Activated T-cell treated with anti-CD3 and anti-CD28 coated beads, Interleukin-2, amount 50 U/mL, for 72 hours (primary cell): ENCODE measurements at places on chromosomes 4 and X.

DNA sequence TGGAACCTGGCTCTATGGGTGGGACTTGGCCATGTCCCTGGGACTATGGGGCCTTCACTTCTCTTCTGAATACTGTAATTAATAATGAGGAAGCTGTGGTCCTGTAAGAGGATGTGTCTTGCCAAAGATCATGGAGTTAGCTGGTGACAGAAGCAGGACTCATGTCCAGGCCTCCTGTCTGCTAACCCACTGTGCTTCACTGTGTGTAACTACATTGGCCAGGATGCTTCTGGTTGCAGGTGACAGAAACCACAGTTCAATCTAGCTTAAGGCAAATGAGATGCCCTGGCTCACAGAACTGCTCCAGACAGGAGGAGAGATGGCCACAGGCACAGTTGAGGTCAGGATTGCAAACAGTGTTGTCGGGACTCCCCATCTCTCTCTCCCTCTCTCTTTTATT, 3.1 kb downstream of the MTMR1 start:
- DNase-seq: no peak

- DNase-seq: no peak
Measured at GRCh38 chr4:42416017-42416416, 18.7 kb downstream of the SHISA3 start.

- DNase-seq: no peak
Measured at GRCh38 chr4:114561590-114561989, 37.0 kb upstream of the UGT8 start.

GRCh38 chrX:39883666-39884065, 214.1 kb downstream of the BCOR start:
- DNase-seq: peak; percentile 74

GRCh38 chrX:35557916-35558315, 240.2 kb upstream of the MAGEB16 start:
- DNase-seq: no peak
